ENCODE measurements at places on chromosomes 13 and 19.

DNA sequence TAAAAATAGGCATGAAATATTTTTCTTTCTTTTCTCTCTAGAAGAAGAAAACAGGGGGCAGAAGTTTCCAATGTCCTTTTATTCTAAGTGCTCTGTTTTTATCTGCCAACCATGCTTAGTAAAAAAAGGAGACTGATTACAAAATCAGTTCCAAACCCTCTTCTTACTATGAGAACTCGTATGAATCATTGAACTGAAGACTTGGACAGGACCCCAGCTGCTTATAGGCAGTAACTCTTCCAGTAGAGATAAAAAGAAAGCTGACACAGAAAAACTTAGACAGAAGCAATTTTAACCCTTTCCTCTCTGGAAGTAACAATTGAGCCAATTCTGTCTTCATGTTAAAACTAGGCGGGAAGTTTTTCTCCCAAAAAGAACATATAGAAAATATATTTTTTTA, 24.5 kb upstream of the FREM2 start:
- DNase-seq, result no peak

- no peak for DNase-seq
Observed at GRCh38 chr19:23099966-23100365, 16.9 kb upstream of the ZNF730 start.

- DNase-seq, result no peak
Observed at GRCh38 chr19:16836115-16837034, 7.2 kb downstream of the SIN3B start.

DNA sequence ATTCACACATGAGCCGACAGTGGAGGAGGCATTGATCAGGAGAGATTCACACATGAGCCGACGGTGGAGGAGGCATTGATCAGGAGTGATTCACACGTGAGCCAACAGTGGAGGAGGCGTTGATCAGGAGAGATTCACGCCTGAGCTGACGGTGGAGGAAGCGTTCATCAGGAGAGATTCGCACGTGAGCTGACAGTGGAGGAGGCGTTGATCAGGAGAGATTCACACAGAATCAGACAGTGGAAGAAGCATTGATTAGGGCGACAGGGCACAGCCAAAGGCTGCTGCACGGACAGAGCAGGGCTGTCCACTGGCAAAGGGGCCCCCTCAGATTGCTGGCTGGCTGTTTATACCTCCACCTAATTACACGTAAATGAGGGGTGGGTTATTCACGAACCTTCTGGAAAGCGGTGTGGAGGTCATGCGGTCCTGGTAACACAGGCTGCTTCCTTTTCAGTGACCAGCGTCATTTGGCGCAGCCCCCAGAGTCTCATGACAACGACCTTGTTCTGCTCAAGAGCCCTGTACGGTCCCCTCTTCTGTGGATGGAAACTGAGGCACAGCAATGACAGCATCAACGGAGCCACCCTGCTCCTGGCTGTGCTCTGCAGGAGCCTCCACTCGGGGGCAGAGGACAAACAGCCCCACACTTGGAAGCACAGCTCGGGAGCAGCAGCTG, 50.6 kb upstream of the GAS6 start:
- peak; percentile 43 for DNase-seq

GRCh38 chr19:11338569-11339253, 746 bp downstream of the RAB3D start:
- DNase-seq, result no peak

- DNase-seq, result no peak
Observed at GRCh38 chr13:95083758-95084157, 217.5 kb downstream of the ABCC4 start.

- DNase-seq, result no peak
Observed at GRCh38 chr13:77349365-77349764, 22.5 kb upstream of the MYCBP2 start.

- DNase-seq, result no peak
Observed at GRCh38 chr19:58387338-58388174, 487 bp downstream of the RPS5 start.

Data from sciatic nerve (tissue), 2 donors.